Spinal cord (tissue), 10 donors: ENCODE measurements at places on chromosomes 5 and 9.
A peak's percentile ranks its signal among the peaks of the same experiment; 100 is the strongest.

DNA sequence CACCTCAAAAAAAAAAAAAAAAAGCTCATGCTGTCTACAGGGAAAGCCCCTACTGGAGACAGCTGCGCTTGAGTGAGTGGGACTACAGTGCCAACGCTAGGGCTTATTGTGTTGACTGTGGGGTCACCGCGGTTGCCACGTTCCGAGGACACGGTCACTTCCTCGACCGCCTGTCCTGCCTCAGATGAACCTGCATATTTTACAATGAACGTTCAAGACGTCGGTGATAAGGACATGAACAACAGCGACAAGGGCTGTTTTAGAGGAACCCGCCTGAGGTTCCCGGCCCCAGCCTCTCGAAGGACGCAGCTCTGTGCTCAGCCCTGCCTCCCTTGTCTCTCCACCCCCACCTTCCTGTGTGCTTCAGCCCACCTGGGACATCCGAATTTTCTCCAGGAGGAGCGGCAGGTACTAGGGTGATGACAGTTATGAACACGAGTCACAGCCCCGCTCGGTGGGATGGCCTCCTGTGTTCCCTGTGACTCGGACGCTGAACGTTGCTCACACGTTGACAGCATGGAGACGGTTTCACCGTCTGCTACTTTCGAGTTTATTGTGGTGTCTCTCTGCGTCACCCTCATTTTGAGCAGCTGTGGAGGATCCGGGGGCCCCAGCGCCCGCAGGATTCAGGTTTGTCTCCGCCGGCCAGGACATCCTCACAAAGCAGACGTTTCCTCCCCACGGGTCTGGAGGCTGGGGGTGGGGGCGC is 11.3 kb upstream of the DIPK1B start:
- no peak for DNase-seq

GRCh38 chr9:99491408-99492158 is 269.5 kb downstream of the SEC61B start:
- DNase-seq, result no peak

DNA sequence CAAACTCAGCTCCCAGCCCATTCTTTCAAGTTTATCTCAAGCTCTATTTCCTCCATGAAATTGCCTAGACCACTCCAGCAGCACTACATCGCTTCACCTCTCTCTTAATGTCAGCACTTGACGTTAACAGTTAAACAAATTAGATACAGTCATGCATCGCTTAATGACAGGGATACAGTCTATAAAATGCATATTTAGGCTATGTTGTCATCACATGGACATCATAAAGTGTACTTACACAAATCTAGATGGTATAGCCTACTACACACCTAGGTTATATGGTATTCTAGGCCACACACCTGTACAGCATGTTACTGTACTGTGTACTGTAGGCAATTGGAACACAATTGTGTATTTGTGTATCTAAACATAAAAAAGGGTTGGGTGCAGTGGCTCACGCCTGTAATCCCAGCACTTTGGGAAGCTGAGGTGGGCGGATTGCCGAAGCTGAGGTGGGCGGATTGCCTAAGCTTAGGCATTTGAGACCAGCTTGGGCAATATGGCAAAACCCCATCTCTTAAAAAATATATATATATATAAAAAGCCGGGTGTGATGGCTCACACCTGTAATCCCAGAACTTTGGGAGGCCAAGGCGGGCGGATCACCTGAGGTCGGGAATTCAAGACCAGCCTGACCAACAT is 13.4 kb upstream of the PCSK5 start:
- no peak for DNase-seq

GRCh38 chr5:151151793-151152192 is 5.8 kb downstream of the ANXA6 start:
- no peak for DNase-seq

- no peak for DNase-seq
These were observed 80.6 kb downstream of the SH3PXD2B start for GRCh38 chr5:172373680-172374079.

- peak; percentile 93 for DNase-seq
These were observed 148.1 kb upstream of the DMRT1 start for GRCh38 chr9:693201-694091.
